Stimulated activated naive CD8-positive, alpha-beta T cell treated with anti-CD3 and anti-CD28 coated beads, Interleukin-15, Interleukin-2, amounts not matched to agents 100 U/mL and 50 U/mL, for 24 hours (primary cell): ENCODE measurements at places on chromosomes 11 and 22.
A peak's percentile ranks its signal among the peaks of the same experiment; 100 is the strongest.

DNA sequence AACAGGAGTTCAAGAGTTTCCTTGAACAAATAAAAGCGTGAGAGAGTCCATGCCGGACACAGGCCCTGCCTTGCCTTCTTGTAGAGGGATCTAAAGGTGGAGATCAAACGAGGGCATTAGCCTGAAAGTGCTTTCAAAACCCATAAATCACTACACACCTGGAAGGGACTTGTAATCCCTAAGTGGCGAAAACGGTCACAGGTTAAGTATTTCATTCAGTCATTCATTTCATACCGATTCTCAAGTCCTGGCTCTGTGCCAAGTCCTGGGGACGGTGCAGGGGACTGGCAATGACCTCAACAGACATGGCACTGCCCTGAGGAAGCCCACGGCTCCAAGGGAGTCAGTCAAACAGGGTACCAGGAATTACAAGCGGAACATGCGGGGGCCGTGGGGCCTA lies 26.6 kb downstream of the ELFN2 start:
- no peak for DNase-seq

GRCh38 chr11:40987776-40988435 lies 471.5 kb downstream of the LRRC4C start:
- no peak for DNase-seq

DNA sequence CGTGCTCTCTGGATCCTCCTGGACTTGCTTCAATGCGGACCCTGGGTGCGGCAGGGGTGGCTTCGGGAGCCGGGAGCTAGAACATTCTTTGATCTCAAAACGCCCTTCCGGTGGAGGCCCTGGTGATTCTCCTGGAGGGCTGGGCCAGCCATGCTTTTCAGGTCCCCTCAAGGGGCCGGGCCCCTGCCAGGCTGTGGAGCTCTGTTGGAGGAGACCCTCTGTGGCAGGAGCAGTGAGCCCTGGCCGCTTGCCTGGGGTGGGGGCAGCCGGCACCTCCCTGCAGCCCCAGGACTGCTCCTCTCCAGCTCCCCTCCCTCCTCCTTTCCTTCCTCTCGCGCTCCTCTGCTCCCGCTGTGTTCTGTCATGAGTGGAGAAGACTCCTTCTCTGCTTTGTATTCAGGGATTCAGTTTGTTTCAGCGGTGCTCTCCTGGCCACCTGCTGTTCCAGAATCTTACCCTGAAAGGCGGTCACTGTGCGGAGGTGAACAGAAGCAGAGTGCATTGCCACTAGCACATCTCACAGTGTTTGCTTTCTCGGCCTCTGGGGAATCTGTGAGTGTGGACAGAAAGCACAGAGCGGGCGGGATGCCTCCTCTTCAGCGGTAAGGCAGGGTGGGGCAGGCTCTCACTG lies 289.1 kb downstream of the TBC1D22A start:
- no peak for DNase-seq

- no peak for DNase-seq
These were observed 258.3 kb downstream of the ETS1 start for GRCh38 chr11:128328955-128329551.

DNA sequence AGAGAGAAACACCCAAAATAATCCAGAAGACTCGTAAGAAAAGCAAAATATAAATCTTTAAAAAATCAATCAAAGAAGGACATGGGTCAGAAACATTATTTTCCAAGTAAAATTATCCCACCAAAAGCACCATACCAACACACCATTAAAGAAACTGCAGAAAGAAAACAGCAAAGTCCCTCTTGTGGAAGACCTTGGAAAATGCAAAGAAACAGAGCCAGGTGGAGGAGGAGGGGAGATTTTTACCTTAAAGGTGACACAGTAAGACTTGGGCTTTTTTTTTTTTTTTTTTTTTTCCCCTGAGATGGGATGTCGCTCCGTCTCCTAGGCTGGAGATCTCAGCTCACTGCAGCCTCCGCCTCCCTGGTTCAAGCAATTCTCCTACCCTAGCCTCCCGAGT lies 123.8 kb downstream of the LARGE1 start:
- DNase-seq: no peak

DNA sequence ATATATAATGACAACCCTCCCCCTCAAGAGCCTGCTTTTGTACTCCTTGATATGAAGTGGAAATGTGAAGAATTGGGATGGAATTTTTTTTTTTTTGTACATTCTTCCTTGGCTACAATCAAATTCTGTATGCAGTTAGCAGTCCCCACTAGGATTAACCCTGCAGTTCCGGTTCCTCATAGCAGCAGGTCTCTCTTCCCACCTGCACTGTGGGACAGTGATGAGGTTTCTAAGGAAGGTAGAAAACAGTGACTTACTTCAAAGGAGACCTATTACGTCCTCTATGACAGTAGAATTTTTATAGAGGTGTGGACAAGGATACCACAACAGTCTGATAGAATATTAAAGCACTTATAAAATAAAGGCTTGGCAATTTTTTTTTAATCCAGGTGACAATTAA lies 46.3 kb upstream of the ALKBH3 start:
- no peak for DNase-seq

DNA sequence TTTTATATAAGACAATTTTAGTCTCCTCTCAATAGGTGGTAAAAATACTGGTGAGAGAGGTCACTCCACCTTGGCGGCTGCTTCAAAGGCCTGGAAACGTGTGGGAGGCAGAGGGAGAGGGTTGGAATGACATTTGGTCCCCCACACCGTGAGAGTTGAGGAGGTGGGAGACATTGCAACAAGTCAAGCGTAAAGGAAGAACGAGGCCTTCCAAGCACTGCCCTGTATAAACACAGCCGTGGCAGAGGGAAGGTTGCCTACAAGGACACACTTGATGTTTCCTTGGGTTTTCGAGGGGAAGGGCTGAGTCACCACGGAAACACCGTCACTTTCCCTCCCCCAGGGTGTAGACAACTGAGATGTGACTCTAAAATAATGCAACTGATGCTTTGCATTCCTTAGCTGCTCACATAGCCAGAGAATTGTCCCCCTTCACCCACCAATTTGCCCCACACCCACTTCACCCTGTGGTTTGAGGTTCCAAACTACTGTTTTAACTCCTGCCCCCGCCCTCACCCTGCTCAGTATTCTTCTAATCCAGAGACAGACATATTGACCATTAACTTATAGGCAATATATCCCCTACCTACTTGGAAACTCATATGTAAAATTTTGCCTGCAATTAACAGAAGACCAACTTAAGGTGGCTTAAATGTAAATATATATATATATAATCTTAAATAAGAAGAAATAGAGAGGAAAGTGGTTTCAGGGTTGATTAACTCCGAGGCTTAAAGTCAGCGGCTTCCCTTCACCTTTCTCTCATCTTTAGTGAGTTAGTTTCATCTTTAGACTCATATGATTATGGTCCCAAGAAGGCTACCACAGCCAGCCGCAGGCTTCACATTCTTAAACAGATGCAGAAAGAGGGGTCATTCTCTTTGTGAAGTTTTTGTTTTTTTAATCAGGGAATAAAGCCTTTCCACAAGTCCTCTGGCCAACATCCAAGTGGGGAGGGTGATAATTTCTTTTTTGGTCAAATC lies 54.1 kb upstream of the BDNF start:
- no peak for DNase-seq

GRCh38 chr11:83823461-83824025 lies 537.4 kb upstream of the CCDC90B start:
- DNase-seq: no peak

DNA sequence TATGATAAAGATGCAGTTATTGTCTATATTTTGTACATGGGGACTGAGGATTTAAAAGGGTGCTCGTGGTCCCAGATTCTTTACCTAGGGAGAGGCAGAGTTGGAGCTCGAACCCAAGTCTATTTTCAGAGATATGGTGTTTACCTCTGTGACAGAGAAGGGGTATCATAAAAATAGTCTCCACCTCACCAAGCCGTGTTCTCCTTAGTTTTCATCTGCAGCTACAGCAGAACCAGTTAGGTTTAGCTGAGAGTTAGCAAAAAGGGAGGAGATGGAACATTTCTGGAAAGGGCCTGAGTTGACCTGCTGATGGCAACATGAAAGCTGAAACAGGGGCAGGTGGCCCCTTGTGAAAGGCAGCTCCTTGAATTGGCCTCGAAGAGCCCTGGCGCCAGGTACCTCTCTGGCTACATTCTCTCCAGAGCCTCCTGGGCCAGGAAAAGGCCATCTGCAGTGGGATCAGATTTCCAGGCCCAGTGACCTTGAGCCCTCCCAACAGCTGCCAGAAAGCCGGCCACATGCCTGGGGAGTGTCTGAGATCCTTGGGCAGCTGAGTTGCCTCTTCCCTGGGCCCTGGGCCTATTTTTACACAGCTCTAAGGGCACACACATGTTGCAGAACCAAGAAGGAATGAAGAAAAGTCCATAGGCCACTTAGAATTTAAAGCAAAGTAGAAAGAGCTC lies 136.6 kb downstream of the NAV2 start:
- no peak for DNase-seq

DNA sequence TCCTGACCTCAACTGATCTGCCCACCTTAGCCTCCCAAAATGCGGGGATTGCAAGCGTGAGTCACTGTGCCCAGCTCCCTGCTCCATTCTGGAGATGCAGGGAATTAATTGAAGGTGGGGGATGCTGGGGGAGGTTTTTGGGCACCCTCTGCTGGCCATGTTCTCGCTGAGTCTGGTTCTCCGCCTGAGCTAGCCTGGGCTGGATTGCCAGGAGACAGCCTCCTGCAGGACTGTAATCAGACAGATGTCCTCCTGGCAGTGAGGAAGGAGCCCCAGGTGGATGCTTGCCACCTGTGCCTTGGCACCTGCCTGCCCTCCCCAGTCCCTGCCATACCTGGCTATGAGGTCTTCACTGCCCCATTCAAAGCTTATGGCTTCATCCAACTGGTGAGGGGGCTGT lies 5.4 kb downstream of the MTFP1 start:
- no peak for DNase-seq

GRCh38 chr22:45903355-45904135 lies 73.4 kb downstream of the WNT7B start:
- peak; percentile 11 for DNase-seq
